ENCODE measurements at places on chromosomes 12 and 14.

GRCh38 chr12:1182069-1182468 lies 191.0 kb downstream of the ERC1 start:
- no peak for DNase-seq

GRCh38 chr12:66976526-66976925 lies 292.6 kb upstream of the CAND1 start:
- DNase-seq: no peak

DNA sequence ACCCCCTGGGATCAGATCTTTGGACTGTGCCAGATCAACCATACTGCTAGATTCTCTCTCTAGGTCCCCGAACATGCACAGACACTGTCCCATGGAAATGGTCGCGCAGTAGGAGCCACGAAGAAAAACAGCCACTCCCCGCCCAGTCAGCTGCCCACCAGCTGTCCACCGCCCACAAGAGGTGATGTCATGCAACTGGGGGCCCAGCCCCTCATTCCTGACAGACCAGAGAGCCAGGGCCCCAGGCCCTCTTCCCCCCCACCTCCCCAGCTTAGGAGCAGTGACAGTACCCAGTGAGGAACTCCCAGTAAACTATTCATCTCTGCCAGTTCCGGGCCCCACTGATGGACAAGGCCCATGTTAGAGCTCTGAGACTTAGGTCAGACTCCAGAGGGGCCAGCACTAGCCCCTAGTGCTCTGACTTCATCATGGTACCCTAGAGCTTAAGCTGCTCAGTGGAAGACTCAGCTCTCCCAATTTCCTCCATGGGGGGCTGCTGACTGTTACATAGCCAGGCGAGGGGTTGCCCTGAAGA lies 3.7 kb upstream of the TAMALIN start:
- no peak for DNase-seq

DNA sequence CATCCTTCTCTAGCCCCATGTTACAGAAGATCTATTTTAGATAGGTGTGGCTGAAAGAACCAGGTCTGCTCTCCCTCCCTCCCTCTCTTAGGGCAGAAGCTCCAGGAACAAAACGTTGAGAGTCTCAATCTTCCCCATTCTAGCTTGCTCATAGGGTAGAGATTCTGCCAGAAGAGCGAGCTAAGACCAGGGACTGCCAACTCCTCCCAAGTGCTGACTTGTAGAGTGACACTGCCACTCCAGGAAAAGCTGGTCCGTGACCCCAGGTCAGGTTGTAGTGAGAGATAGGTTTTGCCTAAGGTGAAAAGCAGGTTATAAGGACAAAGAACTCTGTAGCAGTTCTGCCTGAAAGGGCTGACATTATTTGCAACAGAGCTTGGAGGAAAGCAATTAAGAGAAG lies 73.4 kb downstream of the INSM2 start:
- no peak for DNase-seq

DNA sequence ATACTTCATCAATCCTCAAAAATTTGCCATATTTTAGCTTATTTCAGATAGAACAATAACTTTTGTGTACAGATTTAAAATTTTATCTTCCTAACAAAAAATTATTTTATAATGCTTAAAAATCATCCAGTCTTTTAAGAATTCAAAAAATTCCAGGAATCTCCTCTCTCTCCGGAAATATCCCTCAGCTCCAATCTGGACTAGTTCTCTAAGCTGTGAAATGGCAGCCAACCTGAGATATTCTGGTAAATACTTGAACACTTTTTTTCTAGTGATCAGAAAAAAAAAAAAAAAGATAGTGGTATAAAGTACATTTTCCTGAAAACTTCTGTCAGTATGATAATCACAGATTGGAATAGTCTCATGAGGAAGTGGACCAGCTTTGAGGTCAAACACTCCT lies 57.6 kb downstream of the SSPN start:
- DNase-seq: no peak

All from hematopoietic multipotent progenitor cell treated with erythropoietin and hydrocortisone succinate and interleukin-3 and kit ligand, for 15 days (in vitro differentiated cells).